ENCODE measurements at places on chromosomes 1 and 21.

DNA sequence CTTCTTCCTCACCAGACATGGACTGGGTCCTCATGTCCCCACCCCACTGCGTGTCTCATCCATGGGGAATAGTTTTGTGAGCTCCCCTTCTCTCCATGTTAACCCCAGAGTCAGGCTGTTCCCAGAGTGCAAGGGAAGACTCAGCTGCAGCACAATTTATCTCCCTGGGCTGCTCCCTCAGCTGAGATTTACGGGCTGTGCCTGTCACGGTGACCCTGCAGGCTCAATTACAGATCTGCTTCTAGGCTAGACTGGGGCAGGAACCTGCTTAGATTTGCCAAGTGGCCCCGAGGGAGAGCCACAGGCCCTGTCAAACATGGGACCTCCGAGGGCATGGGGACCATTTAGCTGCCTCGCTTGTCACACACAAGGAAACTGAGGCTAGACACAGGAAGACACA lies 37.8 kb downstream of the CDCP2 start:
- DNase-seq = no peak

- no peak for DNase-seq
Measured at GRCh38 chr21:38354746-38355145, 98.0 kb downstream of the KCNJ15 start.

GRCh38 chr1:186094172-186094571 lies 280.9 kb downstream of the TPR start:
- peak; percentile 62 for DNase-seq

DNA sequence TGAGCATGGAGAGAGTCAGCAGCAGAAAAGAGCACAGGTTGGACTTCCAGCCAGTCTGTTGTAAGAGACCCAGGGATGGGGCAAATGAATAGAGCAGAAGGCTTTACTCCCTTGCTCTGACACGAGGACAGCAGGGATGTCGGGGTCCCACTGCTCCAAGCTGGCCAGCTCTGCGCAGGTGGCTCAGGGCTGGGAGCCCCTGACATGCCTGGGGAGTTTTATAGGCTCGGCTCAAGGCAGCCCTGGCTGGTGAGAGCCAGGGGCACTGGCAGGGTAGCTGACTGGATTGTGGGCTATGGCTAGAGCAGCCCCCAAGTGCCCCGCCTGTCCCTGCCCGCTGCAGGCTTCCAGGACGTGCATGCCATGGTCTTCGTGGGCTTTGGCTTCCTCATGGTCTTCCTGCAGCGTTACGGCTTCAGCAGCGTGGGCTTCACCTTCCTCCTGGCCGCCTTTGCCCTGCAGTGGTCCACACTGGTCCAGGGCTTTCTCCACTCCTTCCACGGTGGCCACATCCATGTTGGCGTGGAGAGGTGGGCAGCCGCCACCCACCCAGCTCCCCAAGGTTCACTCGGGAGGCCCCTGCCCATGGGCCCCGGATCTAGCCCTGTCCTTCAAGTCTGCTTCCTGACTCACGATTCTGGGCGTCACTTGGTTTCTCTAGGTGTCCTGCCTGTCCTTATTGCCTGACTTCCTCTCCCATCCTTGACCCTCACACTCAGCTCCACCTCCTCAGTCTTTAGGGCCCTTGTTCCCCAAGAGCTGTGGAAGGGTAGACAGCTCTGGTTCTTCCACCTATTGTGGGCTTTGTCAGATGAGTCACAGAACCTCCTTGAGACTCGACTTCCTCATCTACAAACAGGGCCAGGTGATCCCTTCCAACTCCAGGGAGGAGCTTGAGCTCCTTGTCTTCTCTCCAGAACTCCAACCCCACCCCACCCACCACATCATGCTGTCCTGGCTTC lies 8.2 kb downstream of the RHBG start:
- DNase-seq = no peak

- peak; percentile 41 for DNase-seq
Measured at GRCh38 chr1:21736876-21737275, 46.1 kb downstream of the USP48 start.
